ENCODE measurements at places on chromosomes 3 and 15.

DNA sequence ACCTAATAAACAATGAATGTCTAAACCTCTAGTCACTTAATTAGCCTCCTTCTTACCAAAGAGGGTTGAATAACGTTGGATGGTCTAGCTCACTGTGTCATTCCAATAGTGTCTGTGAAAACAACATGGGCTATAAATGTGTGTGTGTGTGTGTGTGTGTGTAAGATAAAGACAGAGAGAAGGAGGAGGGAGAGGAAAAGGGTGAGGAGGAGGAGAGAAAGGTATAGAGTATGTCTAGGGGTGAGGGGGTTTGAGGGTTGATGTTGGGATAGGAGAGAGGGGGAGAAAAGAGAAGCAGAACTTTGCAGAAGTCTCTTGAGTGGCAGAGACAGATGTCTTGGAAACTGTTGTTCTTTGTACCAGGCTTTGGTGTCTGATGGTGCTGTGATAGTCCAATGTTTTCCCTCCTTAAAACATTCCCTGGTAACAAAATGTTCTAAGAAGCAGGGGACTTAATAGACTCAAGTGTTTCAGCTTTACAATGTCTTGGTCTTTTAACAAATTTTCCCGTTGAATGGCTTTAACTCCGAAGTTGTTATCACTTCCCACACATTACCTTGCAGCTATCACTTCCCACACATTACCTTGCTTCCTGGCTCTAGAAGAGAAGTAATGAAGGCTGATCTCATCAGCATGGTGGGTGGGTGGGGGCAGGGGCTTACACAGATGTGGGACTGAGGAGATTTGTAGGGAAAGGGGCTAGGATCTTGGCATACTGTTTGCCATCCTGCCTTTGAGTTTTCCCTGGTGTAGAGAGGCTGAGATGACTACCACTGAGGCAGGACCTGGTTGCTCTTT lies 57.8 kb upstream of the ETV5 start:
- DNase-seq = no peak

DNA sequence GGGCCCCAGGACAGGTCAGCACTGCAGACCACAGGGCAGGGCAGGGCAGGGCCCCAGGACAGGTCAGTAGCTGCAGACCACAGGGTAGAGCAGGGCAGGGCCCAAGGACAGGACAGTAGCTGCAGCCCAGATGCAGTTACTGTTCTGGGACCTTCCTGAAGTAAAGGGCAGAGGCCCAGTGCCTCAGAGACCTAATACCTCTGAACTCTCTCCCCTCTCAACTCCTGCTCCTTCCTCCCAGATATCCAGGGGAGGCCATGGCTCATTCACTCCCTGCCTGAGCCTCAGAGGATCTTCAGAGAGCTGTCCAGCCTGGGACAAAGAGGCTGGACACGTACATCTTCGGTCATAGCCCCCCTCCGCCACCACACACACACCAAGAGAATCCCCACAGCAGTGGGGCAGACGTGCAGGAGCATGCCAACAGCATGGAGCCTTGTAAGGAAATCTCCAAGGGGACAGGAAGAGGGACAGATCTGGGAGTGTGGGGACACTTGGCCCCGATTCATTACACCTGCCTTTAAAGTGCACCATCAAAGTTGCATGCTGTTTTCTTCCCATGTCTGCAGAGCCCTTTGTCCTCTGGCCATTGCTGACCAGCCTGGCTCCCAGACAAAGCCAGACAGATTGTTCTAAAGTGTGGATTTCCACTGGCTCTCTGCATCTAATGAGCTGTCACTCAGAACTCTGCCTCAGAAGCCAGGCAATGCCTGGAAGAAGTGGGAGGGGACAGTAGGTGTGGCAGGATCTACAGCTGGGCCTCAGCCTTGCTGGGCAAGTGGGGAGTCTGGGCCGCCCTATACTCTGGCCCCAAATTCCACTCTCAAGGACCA lies 24.2 kb upstream of the BUB1B start:
- no peak for DNase-seq

DNA sequence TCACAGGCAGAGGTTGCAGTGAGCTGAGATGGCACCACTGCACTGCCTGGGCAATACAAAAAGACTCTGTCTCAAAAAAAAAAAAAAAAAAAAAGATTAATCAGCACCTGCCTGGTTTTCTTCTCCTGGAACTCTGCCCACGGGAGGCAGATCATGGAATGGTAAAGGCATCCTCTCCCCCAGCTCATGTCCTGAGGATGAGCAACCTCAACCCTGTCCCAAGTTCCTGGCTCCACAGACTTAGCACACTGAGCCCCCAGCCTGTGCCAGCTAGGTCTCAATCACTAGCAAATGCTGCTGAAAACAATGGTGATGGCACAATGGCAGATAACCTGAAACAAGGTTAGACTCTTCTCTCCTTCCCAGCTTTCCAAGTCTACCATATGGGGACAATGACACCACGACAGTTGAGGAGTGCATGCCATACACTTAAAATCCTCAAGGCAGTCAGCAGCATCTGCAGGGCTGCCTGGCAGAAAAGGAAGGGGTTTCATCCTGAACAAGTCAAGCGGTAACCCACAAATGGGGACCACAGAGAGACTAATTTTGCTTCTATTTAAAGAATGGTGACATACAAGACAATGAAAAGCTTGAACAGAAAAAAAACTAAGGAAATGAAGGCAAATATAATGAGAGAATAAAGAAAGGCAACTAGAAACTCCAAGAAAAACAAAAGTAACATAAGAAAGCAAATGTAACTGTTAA lies 4.8 kb downstream of the CLN6 start:
- DNase-seq = no peak

- no peak for DNase-seq
These were observed 69.1 kb downstream of the PEX5L start for GRCh38 chr3:179967622-179968021.

DNA sequence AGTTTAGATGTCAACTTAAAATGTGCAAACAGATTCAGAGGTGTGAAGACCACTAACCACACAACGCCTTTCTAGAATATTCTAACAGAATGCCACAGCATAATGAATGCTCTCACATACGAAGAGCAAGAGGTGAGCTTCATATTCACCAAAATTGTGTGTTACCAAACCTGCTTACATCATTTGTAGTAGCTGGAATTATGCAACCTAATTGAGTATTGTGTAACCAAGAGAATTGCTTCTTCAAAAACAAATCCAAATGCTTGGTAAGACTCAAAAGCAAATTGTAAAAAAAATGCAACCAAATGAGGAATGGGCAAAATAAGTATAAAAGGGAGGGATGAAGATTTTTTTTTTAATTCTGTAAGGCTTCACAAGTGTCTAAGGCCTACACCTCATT lies 160.7 kb downstream of the TAFA4 start:
- no peak for DNase-seq

All from HT-29 (cell line).